ENCODE measurements at places on chromosomes 6 and 20. TPM values are rescaled to one million over a fixed set of nuclear protein-coding genes. Genes with fewer than 3 reads are reported as not detected.

GRCh38 chr20:41616228-41616627 is 1.9 kb downstream of the CHD6 start:
- DNase-seq: no peak

Gene AKAP12
- 40.8 TPM for total RNA-seq

Gene SENP6
- 81.7 TPM for total RNA-seq

Gene MUC22
- not detected for total RNA-seq

Gene OARD1
- 22.1 TPM for total RNA-seq

Gene SERAC1
- total RNA-seq: 7.5 TPM

Measured in upper lobe of right lung (tissue), 1 donor.